LHCN-M2 (cell line): ENCODE measurements at places on chromosomes 1 and 21. TPM values are rescaled to one million over a fixed set of nuclear protein-coding genes. Genes with fewer than 3 reads are reported as not detected.

IL12RB2 gene
- not detected in 2 replicates for total RNA-seq

OR2T11 gene
- not detected in 2 replicates for total RNA-seq

SLC5A9 gene
- not detected in 2 replicates for total RNA-seq

FNDC5 gene
- total RNA-seq = 8.7 and 28.5 TPM in 2 replicates

MPZ gene
- total RNA-seq = 10.7 TPM in 2 replicates

ANKRD34A gene
- 2.9 and 3.1 TPM in 2 replicates for total RNA-seq
